ENCODE measurements at places on chromosomes 2 and 18. TPM values are rescaled to one million over a fixed set of nuclear protein-coding genes. Genes with fewer than 3 reads are reported as not detected.

The CCDC74A gene
- 4.1 TPM for total RNA-seq

The ATIC gene
- total RNA-seq, result 68.8 TPM

The EVX2 gene
- total RNA-seq, result not detected

The PSMA8 gene
- total RNA-seq, result not detected

The GPD2 gene
- total RNA-seq, result 76.2 TPM
